Fibroblast of gingiva (primary cell): ENCODE measurements at places on chromosomes 3 and 15.

DNA sequence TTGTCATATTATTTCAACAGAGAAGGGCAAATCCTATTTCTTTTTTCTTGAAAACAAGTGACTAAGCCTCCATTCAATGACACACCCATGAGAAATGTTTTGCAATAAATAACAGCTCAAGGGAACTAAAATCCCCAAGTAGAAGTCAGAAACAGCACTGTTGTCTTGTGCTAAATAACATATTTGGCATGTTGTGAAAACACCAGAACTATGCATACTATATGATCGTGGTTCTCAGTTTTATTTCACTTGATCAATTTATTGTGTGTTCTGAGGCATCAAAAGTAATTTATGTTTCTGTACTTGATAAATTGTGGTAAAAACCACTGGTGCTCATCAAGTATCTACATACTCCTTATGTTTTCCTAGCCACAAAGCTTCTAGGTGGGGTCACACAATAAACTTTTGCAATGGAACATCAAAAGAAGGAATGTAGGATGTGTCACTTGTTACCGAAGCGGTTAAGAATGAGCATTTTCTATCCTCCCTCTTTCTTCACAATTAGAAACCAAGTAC is 691.7 kb upstream of the CBLB start:
- peak; percentile 84 for DNase-seq

DNA sequence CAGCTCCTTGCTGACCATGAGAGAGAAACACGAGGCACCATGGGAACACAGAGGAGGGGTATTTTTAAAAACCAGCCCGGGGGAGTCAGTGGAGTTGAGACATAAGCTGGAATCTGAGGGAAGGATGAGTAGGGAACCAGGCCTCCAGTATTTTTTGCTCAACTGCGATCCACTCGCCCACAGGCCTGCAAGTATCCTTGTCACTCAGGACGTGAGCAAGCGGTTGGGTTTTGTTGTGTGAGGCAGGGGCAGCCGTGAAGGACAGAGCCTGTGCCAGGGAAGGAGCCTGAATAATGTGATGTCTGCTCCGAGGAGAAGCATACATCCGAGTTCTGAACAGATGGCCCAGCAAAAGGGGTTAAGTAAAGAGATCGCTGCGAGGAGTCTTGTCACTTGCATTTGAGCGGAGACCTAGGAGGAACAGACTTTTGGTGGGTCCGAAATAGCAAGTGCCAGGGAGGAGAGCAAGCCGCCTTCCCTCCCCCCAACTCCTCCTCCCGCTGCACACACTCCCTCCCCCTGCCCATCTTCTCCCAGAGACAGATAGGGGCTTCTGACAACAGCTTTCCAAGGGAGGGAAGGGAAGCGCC is 20.4 kb upstream of the NTRK3 start:
- DNase-seq = no peak

GRCh38 chr3:81274671-81275070 is 486.8 kb downstream of the GBE1 start:
- DNase-seq = no peak

GRCh38 chr3:31055757-31056156 is 161.3 kb upstream of the GADL1 start:
- DNase-seq = no peak

GRCh38 chr15:55282284-55282833 is 7.3 kb downstream of the RAB27A start:
- peak; percentile 71 for DNase-seq

DNA sequence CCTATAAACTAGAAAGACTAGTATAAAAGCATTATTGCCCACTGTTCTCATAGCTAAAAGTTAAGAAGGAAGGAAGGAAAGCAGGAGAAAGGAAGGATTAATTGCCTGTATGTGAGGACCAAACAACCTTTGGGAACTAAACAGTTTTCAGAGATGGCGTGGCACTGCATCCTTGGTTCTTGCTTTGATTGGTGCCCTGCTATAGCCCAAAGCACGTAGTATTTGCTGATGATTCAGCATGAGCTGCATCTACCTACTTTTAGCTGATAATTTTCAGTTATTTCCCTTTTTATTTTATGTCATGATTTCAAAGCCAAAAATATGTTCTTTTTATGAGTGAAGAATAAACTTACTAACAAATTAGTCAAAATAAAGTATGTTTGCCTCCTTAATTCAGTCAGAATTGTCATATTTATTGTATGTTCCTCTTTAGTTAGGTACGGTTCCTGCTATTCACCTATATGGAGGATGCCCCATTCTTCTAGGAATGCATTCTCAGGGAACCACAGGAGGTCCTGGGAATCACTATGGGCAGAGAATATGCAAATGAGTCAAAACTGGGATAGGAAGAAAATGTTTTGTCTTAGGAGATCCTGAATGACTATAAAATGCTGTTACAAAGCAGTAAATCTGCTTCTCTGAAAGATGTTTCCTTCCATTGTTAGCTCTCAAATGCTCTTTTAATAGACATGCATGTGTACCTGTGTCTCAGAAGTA is 65.4 kb upstream of the THSD4 start:
- no peak for DNase-seq

DNA sequence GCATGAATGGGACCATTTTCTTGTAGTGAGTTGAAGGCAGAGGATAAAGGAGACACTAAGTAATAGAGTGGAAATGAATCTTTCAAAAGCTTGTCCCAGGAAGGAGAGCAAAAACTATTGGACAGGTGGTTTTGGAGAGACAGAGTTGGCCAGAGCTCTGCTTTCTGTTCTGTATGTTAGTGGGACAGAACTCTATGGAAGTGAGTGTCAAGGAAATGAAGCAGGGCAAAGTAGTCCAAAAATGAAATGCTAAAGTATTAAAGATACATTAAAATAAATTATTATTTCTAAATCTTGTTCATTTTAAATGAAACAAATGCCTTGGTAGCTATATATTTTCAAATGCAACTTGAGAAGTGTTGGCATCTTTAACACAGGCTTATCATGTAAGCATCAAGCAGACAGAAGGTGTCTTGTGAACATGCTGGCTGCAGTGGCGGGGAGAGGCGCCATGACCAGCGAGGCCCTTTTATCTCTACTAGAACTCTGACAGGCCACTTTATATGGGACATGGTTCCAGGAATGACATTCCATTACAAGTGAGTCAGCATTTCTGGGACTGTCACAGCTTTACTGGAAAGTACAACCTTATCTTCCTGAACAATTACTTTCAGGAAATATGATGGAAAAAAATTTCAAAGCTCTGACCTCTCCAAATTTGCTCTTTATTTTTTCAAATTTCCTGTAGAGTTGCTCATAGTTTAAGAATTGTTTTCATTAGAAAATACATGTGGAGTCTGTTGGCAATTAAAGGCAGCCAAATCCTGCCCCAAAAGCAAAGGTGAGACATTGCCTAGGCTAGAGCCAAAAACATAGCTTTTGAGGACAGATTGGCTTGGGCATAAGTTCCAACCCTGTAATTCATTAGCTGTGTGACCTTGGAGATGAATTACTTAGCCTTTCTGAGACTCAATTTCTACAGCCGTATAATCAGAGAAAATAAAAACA is 106.5 kb downstream of the ECT2 start:
- no peak for DNase-seq

- no peak for DNase-seq
Observed at GRCh38 chr3:30145281-30145680, 461.1 kb upstream of the TGFBR2 start.

DNA sequence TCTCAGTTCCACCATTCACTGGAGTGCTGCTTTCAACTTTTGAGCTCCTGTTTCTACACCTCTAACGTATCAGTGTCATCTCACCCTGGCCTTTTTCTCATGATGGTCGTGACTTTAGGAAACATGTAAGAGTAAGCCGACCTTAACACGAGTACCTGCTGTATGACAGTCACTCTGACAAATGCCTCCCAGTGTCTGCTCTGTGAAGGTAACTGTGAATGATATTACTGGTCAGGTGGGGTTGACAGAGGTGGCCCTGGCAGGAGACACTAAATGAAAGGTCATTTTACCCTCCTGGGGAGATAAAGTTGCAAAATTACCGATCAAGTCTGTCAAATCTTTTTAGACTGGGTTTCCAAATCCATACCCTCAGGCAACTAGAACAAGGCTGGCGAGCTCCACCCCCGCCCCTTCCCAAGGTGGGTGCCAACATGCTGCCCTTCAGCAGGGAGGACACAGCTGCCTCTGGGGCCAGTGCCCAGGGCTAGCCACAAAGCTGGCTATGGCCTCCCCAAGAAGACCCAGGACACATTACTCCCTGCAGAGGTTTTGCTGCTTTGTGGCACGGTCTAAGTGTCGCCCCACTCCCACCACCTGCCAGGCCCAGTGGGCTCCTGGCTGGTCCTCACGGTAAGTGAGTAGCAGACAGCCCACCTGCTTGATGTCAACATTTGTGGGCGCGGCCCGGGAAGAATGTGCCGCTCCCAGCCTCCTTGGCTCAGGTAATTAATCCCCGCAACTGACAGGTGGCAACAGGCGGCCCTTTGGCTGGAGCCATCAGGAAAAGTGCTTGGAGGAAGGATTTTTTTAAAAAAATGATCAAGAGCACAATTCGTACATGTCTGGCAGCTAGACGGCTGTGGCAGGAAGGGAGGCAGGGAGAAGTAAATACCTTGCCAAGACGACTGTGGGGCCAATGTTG is 211.8 kb downstream of the TP63 start:
- DNase-seq = no peak
